ENCODE measurements at places on chromosomes 16 and 17.

- no peak for DNase-seq
These were observed 608.3 kb upstream of the SALL1 start for GRCh38 chr16:51759329-51759728.

GRCh38 chr17:19322861-19323260 lies 39.7 kb downstream of the B9D1 start:
- DNase-seq = no peak

DNA sequence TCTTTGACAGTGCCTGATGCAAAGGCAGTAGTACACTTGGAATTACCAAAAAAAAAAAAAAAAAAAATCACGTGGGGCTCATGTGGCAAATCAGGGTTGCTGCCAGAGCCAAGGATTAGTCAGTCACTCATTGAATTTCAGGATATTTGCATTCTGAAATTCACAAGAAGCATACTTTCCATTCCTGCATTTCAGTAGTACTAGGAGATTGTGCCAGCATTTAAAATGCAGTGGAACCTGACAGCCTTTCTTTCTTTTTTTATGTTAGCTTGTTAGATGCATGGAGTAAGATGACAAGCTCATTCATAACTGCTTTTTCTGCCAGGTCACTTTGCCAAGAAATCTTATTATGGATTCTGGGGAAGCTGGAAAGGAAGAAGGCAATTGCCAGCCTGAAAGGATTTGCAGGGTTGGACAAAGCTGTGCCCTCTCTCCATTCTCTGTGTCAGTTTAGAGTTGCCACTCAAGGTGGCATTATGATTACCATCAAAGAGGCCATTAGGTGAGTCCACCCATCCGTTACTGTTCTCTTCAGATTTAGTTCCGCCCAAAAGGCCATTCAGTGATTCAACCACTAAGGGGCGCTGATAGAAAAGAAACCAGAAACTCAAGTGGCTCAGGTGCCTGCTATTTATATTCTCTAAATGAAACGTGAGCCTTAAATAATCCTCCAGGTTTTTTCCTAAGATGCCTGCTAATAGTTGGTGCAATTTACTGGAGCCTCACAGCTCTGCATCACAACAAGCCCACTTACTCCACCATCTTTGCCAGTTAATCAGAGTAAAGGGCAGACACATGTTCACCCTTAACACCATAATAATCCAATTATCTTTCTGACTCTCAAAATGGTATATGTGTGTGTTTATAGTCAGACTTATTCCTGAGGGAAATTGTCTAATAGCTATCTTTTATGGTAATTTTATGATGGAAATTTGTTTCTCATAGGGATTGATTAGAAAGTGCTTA lies 59.0 kb downstream of the TANGO6 start:
- peak; percentile 49 for DNase-seq

- DNase-seq = peak; percentile 81
These were observed 19.1 kb upstream of the TEX2 start for GRCh38 chr17:64281962-64282752.

GRCh38 chr16:82328881-82329469 lies 159.0 kb upstream of the MPHOSPH6 start:
- DNase-seq = no peak

GRCh38 chr16:55539488-55539887 lies 27.0 kb upstream of the CAPNS2 start:
- no peak for DNase-seq

DNA sequence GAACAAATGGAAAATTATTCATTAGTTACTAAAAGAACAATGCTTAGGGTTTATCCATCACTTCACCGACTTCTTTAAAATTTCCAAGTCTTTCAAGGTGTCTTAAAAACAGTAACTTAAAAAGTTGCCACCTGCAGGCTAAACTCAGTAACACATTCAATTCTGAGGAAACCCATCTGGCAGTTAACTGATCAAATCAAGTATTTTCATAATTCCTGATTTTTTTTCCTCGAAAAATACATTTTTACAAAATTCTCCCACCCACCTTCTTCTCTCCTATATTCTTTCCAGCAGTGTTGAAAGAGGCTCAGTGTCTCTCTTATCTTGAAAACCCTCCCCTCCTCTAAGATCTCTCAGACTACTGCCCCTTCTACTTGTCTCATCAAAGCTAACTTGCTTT lies 29.9 kb downstream of the PARN start:
- DNase-seq = peak; percentile 10

- DNase-seq = no peak
These were observed 68.2 kb downstream of the ABCC12 start for GRCh38 chr16:48087639-48088038.

- DNase-seq = peak; percentile 25
These were observed 16.8 kb upstream of the ENGASE start for GRCh38 chr17:79057737-79058385.
